ENCODE measurements at places on chromosomes 16 and 17. TPM values are rescaled to one million over a fixed set of nuclear protein-coding genes. Genes with fewer than 3 reads are reported as not detected.

Gene EARS2
- 30.7 TPM for polyA plus RNA-seq

Gene DPEP2
- polyA plus RNA-seq, result 1.2 TPM

Gene RASD1
- polyA plus RNA-seq, result 0.73 TPM

Gene CCL5
- polyA plus RNA-seq, result 1.5 TPM

Gene KRT222
- 0.12 TPM for polyA plus RNA-seq

Gene TPSD1
- not detected for polyA plus RNA-seq

Gene NPB
- polyA plus RNA-seq, result 0.90 TPM

Gene ATP2A3
- 2.9 TPM for polyA plus RNA-seq

Gene C1QBP
- 159 TPM for polyA plus RNA-seq

Gene MGAT5B
- polyA plus RNA-seq, result 1.5 TPM

Gene NEUROD2
- 0.08 TPM for polyA plus RNA-seq

Gene SARM1
- 16.6 TPM for polyA plus RNA-seq

Gene SMTNL2
- polyA plus RNA-seq, result 57.5 TPM
